ENCODE measurements at places on chromosomes 6 and 20. TPM values are rescaled to one million over a fixed set of nuclear protein-coding genes. Genes with fewer than 3 reads are reported as not detected.

DNA sequence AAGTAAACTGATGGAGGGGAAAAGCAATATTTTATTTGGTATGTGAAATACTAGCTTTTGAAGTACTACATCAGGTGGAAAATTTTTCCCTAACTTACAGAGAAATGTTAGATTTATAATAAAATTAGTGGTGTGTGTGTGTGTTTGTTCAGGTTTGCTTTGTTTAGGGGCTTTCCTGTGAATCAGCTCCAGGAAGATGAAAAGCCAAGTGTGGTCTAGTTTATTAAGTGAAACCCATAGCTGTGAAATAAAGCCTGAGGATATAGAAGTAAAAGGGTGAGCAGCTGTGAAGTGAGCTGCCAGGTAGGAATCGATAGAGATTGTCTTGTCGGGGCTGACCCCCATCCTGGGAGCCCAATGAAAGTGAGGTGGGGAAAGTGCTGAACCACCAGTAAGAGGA lies 347.6 kb upstream of the IMPG1 start:
- DNase-seq: no peak

Gene ADA
- total RNA-seq: 29.8 TPM

Gene RAE1
- total RNA-seq: 22.6 TPM

Gene DYNLT2
- 0.51 TPM for total RNA-seq

- no peak for DNase-seq
Observed at GRCh38 chr20:16639027-16639941, 66.0 kb upstream of the KIF16B start.

- no peak for DNase-seq
Observed at GRCh38 chr6:156189195-156189594, 588.0 kb upstream of the ARID1B start.

DNA sequence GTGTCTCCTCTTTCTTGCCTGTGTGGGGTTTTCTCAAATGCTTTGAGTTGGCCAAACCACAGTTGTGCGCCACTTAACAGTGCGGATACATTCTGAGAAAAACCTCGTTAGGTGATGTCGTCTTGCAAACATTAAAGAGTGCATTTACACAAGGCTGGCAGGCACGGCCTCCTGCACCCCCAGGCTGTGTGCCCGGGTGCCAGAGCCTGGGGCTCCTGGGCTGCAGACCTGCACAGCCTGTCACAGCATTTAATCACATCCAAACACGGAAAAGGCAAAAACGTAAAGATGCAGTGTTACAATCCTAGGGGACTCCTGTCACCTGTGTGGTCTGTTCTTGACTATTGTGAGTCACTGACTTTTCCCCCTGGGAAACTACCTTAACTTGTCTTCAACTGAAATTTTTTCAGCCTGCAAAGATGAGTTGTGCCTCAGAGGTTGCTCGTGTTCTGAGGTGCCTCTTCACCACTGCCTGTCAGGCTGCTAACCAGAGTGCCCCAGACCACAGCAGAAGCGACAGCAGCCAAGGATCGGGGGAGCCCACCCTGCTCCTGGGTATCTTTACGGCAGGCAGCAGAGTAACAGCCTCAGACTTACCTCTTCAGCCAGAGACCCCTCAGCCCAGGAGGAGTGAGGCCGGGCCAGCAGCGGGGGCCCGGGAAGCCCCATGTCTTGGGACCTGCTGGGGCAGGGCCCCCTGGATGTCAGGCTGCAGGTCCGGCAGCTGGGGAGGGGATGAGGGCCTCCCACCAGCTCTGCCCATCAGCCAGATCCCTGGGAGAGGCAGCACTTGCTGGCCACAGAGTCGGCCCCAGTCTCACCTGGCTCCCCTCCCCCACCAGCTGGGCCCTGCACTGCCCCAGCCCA lies 683 bp upstream of the C20orf204 start:
- no peak for DNase-seq

Gene SNPH
- total RNA-seq: 1.8 TPM

DNA sequence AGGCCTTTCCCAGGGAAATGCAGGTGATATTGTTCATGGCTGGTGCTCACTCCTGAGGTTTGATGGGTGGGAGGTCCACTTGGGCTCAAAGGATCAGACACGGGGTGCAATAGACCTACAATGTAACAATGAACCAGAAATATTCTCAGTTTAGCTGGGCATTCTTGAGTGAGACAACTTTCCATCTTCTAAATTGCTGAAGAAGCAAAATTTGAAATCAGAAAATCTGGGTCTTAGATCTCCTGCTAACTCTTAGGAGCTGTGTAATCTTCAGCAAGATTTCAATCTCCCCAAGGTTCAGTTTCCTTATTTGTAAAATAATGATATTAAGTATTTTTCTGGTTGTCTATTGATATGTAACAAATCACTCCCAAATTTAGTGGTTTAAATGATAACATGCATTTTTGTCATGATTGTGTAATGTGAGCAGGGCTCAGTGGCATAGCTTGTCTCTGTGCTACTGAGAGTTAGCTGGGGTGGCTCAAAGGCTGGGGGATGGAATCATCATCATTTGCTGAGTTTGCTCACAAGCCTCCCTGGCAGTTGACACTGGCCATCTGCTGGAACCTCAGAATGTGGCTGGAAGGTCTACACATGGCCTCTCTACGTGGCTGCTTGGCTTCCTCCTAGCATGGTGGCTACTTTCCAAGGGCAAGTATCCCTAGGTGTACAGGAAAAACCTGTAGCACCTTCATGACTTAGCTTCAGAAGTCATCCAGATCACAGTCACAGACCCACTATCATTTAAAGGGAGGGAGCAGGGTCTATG lies 98.8 kb downstream of the GRM1 start:
- no peak for DNase-seq

DNA sequence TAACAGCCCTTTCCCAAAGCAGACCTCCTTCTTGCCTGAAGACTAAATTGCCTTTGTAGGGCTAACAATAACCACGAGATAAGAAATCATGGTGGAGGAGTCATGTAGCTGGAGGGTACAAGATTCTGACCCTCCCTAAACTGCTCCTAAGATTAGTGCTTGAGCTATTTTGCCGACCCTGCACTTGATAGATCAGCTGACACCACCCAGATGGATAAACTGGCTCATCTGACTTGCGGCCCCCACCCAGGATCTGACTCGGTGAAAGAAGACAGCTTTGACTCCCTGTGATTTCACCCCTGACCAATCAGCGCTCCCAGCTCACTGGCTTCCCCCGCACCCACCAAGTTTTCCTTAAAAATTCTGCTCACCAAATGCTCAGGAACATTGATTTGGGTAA lies 57.6 kb upstream of the UNC93A start:
- no peak for DNase-seq

Gene PNPLA1
- not detected for total RNA-seq

DNA sequence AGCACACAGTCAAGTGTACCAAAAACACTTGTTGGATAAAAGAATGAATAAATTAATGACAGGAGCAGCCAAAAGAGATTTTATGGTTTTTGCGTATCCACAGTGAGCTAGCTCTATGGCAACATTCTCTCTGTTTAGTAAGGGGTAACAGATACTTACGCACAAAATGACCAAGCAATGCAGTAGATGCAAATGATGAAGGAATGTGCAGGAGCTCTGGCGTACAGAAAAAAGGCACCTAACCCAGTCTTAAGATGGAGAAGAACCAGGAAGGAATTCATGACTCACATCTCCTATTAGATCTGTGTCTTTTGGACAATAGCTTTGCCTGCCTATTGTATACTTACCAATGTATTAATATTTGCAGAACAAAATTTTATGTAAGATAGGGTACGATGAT lies 191.9 kb upstream of the PREP start:
- no peak for DNase-seq

- DNase-seq: no peak
Observed at GRCh38 chr6:125670568-125670967, 78.9 kb upstream of the HEY2 start.

DNA sequence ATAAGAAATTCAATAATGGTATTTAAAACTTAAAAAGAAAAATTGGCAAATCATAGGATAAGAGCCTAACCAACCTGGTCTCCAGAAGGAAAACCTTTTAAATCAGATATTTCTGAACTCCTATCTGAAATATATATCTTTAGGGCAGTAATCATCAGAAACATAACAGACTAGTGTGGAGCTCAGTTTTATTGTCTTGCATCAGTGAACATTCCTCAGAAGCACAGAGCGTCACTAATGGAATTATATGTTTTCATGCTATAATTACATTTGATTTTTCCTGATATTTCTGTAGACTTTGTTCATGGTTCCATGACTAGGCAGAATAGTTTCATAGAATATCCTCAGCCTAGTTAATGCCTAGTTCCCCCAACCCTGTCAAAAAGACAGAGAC lies 262.2 kb downstream of the EYA4 start:
- no peak for DNase-seq

Gene LKAAEAR1
- 0.13 TPM for total RNA-seq

DNA sequence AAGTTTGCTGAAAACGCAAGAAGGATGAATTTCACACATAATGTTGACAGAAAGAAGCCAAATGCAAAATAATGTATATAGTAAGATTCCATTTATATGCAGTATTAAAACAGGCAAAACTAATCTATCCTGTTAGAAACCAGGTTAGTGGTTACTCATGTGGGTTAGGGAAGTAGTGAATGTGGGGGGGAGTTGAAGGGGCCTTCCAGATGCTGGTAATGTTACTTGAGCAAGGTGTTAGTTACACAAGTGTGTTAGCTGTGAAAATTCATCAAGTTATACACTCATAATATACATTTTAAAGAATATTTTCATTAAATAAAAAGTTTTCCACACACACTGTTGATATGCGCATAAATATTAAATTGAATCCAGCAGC lies 29.8 kb downstream of the USP45 start:
- no peak for DNase-seq
